ENCODE measurements at places on chromosomes 11 and 22.

GRCh38 chr22:29202212-29203192, 3.2 kb upstream of the EMID1 start:
- no peak for DNase-seq

- no peak for DNase-seq
Measured at GRCh38 chr11:11668274-11668673, 46.5 kb upstream of the GALNT18 start.

DNA sequence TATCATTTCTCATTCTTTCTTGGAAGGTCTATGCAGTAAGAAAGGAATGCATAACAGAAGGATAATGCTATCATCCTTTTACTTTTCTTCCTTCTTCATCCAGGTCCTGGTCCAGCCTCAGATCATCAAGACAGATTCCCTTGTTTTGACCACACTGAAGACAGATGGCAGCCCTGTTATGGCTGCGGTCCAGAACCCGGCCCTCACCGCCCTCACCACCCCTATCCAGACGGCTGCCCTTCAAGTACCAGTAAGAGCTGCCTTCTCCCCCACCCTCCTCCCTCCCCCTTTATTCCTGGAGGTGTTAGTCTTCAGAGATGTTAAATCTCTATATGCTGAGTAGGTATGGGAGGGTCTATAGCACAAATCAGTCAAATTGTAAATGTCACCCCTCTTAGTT, 37.9 kb downstream of the SREBF2 start:
- DNase-seq: no peak

DNA sequence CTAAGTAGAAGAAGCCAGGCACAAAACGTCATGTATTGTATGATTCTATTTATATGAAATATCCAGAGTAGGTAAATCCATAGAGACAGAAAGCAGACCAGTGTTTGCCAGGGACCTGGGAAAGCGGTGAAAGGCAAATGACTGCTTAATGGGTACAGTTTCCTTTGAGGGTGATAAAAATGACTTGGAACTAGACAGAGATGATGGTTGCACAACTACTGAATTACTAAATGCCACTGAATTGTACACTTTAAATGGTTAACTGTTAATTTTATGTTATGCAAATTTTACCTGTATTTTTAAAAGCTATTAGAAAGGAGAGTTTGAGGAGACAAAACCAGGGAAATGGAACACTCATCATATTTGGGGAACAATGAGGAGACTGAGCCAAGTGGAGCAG, 61.8 kb upstream of the USP47 start:
- no peak for DNase-seq

GRCh38 chr22:48237466-48238283, 1475.2 kb downstream of the TBC1D22A start:
- no peak for DNase-seq

- no peak for DNase-seq
Measured at GRCh38 chr11:112211536-112211935, 14.7 kb upstream of the PTS start.

DNA sequence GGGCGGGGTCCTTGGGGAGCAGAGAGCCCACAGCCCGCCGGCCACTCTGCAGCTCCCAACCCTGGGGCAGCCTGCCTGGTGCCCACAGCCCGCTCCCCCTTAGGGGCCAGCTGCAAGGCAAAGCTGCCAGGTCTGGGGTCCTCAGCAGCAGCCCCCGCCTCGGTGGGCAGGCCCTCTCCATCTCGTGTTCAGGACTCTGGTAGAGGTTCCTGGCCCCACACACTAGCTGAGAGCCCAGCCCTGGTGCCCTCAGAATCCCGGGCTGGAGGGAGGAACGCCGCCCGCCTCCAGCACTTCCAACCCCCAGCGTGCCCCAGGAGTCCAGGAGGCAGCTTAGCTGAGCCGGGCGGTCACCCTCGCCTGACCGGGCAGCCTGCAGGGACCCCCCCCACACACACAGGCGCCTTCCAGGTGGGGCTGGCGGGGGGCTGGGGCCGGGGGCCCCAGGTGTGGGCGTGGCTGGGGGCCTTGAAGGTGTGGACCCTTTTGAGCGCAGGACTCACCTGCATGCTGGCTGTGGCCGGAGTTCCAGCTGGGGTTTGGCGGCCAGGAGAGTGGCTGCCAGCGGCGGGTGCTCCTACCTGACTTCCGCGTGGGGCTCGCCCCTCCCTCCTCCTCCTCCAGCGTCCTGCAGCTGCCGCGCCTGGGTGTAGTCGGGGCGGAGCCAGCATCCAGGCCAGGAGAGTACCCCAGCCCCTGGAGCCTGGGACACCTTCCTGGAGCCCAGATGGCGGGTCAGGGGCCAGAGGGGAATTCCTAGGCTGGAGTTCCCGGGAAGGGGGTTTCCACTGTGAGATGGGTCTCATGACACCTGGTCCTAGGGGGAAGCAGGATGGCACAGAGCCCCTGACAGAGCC, at the start of gene ANO9:
Gene ANO9 (minus strand): TSS at position 594 of the 857 bp plus-strand sequence. CDS start 85 bp downstream, at position 509.
- DNase-seq: no peak

GRCh38 chr11:94211261-94211830, 82.7 kb downstream of the PANX1 start:
- no peak for DNase-seq

DNA sequence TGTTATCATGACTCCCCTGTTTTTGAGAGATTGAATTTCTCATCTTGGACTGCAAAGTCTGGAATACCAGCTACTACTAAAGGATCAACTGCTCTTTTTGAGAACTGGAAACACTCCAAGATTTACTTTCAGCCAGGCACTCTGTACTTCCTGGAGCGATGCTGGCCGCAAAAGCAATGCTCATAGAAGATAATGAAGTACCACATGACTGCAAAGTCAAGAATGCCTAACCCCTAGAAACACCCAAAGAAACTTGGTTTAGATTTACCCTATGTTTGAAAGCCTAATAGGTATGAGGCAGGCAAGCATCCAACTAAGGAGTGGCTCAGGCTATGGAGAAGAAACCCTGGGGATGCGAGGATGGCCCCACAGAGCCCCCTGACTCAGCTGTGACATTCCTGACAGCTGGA, 47.7 kb upstream of the ARHGAP20 start:
- no peak for DNase-seq

GRCh38 chr22:47580121-47580520, 817.7 kb downstream of the TBC1D22A start:
- no peak for DNase-seq

GRCh38 chr11:80024119-80024518, 583.3 kb upstream of the TENM4 start:
- DNase-seq: no peak

- DNase-seq: no peak
Measured at GRCh38 chr11:35629511-35629910, 11.3 kb downstream of the FJX1 start.

GRCh38 chr22:20433191-20433590, 4.4 kb downstream of the SCARF2 start:
- no peak for DNase-seq

- DNase-seq: no peak
Measured at GRCh38 chr11:117604336-117604995, 192.6 kb downstream of the DSCAML1 start.

DNA sequence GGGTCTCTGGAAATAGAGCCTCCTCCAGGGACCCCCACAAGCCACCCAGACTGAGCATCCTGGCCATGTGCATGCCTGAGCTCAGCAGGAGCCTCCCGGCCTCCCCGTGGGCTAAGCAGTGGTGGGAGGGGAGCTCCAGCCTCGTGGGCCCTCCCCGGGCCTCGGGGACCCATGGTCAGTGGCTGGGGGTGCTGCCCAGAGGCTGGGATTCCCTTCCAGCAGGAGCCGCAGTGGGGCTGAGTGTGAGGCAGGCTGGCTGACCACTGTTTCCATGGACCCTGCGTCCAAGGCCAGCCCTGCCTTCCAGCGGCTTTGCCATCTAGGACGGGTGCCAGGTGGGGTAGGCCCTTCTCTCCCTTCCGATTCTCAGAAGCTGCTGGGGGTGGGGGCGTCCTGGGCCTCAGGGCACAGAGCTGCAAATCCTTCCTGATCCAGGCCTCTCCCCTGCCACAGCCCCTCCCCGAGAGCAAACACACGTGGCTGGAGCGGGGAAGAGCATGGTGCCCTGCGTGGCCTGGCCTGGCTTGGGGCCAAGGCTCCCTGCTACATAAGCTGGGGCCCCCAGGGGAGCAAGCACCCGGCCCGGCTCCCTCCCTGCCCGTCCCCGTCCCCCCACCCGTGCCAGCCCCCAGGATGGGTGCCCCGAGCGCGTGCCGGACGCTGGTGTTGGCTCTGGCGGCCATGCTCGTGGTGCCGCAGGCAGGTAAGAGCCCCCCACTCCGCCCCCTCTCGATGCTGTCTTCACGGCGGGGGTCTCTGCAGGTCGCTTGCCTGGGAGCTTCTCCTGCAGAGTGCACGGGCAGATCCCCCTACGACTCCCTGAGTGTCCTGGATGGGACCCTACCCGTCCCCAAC, at the start of gene MUC5B:
Gene MUC5B (plus strand): TSS at position 576 of the 855 bp plus-strand sequence. CDS start 58 bp downstream, at position 634.
- no peak for DNase-seq

- no peak for DNase-seq
Measured at GRCh38 chr11:117825538-117826189, 1.1 kb upstream of the FXYD2 start.

DNA sequence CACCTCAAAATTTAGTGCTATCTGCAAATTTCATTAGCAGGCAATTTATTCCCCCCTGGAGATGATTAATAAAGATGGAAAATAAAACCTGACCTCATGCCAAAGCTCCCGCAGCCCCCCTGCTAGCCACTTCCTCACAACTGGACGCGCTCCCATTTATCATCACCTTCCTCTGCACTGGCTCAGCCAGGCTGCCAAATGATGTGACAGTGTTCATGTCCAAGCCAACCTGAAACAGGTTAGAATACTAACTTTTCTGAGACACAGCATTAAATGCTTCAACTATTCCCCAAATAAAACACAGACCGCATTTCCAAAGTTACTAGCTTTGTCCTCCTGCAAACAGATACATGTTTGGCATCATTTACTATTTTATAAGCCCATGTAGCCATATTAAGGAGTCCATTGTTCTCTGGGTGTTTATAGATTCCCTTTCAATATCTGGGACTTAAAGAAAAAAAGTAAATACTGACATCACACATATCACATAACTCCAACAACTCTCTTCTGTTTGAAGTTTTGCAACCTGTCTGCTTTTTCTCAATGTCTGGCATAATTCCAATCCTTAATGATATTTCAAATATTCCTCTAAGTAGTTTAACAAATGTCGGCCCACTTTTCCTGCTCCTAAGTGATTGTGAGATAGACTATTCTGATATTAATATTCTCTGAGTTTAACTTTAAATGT, 829.7 kb upstream of the FAT3 start:
- DNase-seq: no peak

- no peak for DNase-seq
Measured at GRCh38 chr11:66663741-66664296, 13.9 kb downstream of the RBM4B start.

DNA sequence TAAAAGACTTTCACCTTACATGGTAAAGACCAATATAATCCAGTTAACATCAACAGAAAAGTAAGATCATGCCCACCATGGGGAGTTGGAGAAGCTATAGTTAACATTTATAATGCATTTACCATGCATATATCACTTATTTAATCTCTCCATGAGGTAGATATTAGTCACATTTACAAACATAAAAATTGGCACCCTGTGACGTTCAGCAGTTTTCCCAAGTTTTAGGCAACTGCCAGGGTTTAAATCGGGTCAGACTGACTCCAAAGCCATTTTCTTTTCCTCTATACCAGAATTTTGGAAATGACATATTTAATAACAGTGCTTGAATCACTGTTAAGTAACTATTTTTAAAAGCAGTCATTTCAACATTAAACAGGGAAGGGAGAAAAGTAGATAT, 266.3 kb downstream of the DDX10 start:
- DNase-seq: no peak

GRCh38 chr11:107882095-107882820, 23.7 kb upstream of the SLC35F2 start:
- DNase-seq: no peak

DNA sequence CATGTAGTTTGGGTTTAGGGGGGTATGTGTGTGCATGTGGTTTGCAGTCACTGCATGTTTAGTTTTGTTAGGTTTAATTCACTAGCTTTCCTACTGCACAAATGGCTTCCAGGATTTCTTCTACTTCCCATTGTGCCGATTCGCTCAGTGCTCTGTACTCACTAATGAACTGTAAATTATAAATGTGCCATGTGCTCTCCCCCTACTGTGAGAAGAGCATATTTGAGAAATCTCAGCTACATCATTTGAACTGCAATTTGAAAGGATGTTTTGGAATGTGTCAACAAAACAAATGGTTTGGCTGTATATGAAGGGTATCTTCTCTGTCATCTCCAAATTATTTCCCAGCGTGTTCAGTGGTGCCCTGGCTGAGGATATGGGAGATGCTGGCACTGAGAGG, 28.1 kb downstream of the CYB5R2 start:
- DNase-seq: no peak

- DNase-seq: no peak
Measured at GRCh38 chr11:18495703-18496102, 31.0 kb downstream of the TSG101 start.

- no peak for DNase-seq
Measured at GRCh38 chr11:88042238-88042637, 133.0 kb downstream of the RAB38 start.

DNA sequence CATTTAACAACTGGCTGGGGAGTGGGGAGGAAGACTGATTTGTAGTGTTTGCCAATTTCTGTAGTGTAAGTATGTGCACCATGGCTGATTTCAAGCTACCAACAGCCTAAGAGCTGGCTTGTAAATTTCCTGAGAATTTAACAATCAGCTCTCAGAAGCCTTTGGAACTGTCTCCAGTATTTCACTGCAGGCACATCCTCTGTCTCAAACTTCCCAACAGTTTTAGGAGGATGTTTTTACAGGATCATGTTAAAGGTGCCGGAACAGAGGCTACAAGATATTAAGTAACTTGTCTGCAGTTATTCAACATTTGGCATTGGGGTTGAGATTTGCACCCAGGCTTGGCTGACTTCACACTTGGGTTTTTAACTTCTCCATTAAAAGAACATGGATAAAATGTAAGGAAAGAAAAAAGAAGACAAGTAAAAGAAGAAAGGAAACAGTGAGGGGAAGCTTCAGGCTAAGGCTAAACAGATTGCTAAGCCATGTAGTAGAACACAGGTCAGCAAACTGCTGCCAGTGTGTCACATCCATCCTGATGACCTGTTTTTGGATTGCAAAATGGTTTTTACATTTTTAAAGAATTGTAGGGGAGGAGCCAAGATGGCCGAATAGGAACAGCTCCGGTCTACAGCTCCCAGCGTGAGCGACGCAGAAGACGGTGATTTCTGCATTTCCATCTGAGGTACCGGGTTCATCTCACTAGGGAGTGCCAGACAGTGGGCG, 204.8 kb upstream of the SESN3 start:
- no peak for DNase-seq

DNA sequence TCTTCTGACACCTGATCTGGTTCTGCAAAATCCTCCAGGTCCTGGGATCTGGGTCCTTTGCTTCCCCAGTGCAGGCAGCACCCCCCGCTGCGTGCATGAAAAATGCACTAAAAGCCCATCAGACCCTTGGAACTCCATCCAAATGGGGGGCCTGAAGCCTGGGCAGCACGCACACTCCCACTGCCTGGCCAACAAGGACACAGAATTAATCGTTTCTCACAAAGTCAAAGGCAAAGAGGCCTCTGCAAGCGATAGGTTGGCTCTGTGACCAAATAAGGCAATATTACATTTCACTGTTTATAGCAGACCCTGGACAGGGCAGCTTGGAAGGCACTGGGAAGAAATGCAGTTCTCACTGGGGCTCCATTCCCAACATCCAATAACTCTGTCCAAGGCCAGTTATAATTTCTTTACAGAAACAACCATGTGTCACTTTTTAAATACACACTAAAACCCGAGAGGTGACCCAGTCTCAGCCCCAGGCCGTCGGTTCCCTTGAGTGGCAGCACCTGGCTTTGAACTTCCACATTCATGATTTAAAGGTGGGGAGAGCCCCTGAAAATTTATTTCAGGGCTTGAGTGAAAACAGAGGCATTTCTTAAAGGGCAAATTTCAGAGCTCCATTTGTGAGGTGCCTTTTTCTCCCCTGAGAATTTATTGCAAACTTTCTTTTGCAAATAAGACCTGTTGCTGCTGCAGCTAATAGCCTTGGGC, 114.4 kb upstream of the ANO1 start:
- no peak for DNase-seq
